ENCODE measurements at places on chromosomes 2 and 18.
A peak's percentile ranks its signal among the peaks of the same experiment; 100 is the strongest.

DNA sequence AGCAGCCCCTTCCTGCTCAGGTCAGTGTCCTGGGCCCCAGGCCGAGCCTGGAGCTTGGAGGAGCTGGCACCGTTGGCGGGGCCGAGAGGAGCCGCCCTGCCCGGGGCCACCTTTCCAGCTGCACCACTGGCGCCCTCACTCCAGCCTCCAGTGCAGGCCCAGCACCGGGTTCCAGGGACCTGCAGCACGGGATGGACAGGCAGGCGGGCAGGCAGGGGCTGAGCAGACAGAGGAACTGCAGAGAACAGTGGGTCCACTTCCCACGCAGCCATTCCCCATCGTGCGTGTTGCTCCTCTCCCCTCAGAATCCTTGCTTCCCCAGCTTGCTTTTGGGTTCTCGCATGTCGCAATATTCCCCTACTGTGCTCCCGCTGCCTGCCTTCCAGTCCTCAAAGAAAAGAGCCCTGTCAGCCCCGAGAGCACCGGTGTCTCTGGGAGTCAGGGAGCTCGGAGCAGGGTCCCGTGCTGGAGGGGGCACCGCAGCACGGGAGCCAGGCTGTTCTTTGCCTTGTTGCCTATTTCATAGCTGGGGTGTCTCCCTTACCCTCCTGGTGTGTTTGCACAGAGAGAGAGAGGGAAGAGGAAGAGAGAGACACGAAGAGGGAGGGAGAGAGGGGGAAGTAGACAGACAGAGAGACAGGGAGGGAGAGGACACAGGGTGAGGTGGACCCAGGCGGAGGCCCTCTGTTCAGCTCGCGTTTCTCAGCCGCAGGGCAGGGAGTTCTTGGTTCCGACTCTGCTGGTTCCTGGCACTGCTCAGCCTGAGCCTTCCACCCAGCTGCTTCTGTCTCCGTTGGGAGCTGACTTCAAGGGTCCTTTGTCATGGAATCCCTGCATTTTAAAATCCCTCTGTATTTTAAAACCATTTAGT, 126.0 kb downstream of the MBP start:
- DNase-seq: no peak

- peak; percentile 43 for DNase-seq
These were observed 15.9 kb upstream of the ATP6V1B1 start for GRCh38 chr2:70919672-70920366.

GRCh38 chr2:96789245-96789617, 26.8 kb upstream of the CNNM3 start:
- DNase-seq: no peak

- no peak for DNase-seq
These were observed 17.6 kb downstream of the TMEM177 start for GRCh38 chr2:119696494-119697030.

DNA sequence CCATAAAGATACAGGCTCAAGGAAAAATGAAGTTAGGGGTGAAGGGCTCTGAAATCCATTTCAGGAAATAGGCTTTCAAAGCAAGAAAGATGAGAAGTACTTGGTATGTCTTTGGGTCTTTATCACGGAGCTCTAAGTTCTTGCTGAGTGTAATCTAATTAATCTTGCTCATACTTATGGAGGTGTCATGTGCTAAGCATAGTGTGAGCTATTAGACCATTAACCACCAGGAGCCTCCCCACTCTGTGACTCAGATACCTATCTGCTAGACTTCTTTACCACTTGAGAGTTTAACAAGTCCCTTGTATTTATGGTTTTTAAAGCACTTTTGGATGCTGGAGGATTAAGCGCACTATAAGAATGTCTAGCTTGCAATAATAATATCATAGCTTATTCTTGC, 678.7 kb downstream of the EPHA4 start:
- DNase-seq: no peak

- DNase-seq: no peak
These were observed 477.8 kb upstream of the GCFC2 start for GRCh38 chr2:76188334-76189008.

- peak; percentile 20 for DNase-seq
These were observed 66.6 kb downstream of the ADNP2 start for GRCh38 chr18:80175451-80176204.

DNA sequence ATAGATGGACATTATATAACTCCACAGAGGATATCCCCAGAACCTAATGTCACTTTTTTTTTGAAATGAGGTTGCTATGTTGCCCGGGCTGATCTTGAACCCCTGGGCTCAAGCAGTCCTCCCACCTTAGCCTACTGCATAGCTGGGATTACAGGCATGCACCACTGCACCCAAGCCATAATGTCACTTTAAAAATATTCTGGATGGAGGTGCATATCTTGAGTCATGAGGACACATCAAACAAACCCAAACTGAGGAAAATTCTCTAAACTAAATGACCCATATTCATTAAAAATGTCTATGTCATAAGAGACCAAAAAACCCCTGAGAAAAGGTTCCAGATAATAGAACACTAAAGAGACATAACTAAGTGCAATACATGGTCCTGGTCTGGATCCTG, 36.3 kb downstream of the OSGEPL1 start:
- no peak for DNase-seq

GRCh38 chr2:149192427-149192826, 138.0 kb upstream of the LYPD6 start:
- DNase-seq: no peak

- peak; percentile 19 for DNase-seq
These were observed 26.0 kb upstream of the IL37 start for GRCh38 chr2:112884869-112885505.

DNA sequence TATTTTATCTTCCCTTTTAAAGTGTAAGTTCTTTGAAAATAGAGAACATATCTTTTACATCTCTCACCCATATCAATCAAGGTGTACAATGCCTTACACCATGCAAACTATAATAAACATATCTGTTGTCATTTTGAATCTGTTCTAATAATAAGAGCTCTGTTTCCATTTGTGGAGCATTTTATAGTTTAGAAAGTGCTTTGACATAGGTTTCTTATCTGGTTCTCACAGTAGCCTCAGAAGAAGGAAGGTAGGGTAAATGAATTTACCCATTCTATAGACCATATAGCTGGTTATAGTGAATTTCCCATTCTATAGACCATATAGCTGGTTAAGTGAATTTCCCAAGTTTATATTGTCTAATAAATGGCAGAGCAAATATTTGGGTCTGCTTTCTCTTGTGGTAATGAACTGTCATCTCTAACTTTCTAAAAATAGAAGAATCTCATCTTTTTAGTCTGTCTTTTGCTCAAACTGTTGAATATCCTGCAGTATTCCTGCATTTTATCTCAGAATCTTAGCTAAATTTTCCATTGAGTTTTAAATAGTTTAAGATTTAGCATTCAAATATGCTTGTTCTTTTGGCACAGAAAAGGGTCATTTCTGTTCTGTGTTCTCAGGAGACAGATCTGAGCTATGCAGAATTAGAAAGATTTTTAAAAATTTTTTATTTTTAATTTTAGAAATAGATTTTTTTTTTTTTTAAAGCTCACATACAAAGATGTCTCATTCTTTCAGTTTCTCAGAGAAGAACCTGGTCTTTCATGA, 80.7 kb upstream of the STON1 start:
- DNase-seq: no peak

GRCh38 chr18:57854726-57855125, 51.6 kb upstream of the ATP8B1 start:
- no peak for DNase-seq

Measured in activated CD4-positive, CD25-positive, alpha-beta regulatory T cell (primary cell).